Activated CD8-positive, alpha-beta memory T cell treated with anti-CD3 and anti-CD28 coated beads for 4 hours (primary cell): ENCODE measurements at places on chromosomes 4 and X.
A peak's percentile ranks its signal among the peaks of the same experiment; 100 is the strongest.

GRCh38 chr4:52925531-52925968, 63.4 kb downstream of the RASL11B start:
- DNase-seq = no peak

GRCh38 chr4:148366251-148366650, 76.0 kb downstream of the NR3C2 start:
- no peak for DNase-seq

DNA sequence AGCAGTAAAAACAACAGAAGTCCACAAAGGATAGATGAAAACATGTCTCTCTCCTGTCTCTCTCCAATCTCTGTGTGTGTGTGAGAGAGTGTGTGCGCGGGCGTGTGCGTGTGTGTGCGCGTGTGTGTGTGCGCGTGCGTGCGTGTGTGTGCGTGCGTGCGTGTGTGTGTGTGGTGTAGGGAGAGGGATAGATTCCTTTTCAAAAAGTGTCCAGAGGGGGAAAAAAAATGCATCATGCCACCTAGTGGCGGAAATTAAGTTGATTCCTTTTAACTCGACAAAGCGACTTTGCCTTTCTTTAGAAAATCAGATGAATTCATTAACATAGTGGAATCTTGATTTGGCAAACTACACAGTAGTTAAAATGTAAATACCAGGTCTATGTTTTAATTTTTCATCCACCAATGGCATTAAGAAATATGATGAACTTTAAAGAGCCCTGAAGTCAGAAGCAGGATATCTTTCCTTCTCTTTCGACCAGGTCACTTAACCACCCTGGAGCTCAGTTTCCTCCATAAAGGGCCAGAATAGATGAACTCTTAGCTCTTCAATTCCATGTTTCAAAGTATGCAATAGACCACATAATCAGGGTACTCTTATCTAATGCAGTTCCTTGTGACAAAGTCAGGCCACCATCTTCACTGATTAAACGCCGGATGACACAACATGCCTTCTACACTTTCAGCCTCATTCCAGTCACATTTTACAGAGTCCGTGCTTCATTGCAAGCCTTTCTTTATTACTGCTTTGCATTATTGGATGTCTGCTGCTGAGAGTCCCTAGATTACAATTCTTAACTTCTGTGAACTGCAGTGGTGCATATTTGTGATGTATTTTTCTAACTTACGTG, 162.8 kb downstream of the FBXO8 start:
- DNase-seq = no peak

GRCh38 chr4:159098482-159099127, 4.3 kb upstream of the RAPGEF2 start:
- DNase-seq = no peak

GRCh38 chr4:107315584-107315983, 279.5 kb upstream of the DKK2 start:
- no peak for DNase-seq

GRCh38 chr4:82482387-82482786, 52.0 kb downstream of the ENOPH1 start:
- DNase-seq = no peak

- DNase-seq = no peak
Observed at GRCh38 chr4:80197601-80198440, 518 bp downstream of the PRDM8 start.

- no peak for DNase-seq
Observed at GRCh38 chrX:110915111-110915510, 119.5 kb upstream of the CHRDL1 start.

GRCh38 chrX:53084043-53084570, 1.9 kb downstream of the TSPYL2 start:
- no peak for DNase-seq

DNA sequence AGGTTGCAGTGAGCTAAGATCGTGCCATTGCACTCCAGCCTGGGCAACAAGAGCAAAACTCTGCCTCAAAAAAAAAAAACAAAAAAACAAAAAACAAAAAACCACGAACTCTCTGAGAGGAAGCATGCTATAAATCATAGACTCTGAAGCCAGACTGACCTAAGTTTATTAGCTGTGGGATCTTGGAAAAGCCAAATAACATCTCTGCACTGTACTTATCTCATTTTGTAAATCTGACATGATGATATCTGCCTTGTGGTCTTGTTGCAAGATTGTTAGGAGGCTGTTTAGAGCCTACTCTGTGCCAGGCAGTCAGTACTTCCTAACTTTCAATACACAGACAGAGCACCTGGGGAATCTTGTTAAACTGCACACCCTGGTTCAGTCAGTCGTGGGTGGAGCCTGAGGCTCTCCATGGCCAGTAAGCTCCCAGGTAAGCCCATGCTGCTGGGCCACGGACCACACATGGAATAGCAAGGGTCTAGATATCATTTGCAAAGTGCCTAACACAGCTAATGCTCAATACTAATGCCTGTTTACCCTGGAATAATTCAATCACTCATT, 107.6 kb upstream of the SMIM10 start:
- no peak for DNase-seq

DNA sequence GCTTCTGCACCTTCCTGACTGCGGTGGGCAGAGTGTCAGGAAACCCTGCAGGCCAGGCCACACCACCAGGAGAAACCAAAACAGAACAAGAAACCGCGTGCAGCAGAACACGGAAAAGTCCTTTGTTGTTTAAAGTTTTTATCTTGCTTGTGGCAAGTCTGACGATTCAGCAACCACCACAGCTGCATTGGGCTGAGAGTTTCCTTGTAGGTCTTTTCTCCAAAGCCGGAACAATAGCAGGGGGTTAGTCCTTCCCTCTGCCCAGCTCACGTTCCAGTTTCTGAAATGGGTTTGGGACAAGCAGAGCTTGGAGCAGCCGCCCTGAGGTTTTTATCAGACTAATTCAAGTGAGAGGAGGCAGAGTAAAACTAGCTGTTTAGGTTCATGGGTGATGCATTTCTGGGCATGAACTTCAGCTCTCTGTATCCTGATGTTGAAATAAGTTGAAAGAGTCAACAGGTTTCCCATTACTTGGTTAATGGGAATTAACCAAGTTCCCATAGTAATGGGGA, 216.9 kb downstream of the PTTG2 start:
- peak; percentile 39 for DNase-seq

DNA sequence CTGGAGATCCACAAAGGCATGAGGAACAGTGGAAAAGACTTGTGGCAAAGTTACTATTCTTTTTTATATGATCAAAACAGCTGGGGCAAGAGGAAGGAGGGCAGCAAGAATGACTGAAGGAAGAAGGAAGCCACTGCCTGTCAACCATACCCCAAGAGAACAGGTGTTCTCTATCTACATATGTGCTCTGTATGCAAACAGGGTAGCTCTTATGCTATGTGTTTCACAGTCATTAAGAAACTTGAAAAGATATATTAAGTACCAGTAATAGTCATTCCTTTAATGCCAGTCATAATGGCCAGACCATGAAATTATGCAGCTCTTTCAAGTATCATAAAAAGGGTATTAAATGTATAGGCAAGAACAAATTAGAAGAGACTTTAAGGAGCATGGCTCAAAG, 363.9 kb downstream of the KLHL13 start:
- no peak for DNase-seq
